ENCODE measurements at places on chromosomes 4 and X.

DNA sequence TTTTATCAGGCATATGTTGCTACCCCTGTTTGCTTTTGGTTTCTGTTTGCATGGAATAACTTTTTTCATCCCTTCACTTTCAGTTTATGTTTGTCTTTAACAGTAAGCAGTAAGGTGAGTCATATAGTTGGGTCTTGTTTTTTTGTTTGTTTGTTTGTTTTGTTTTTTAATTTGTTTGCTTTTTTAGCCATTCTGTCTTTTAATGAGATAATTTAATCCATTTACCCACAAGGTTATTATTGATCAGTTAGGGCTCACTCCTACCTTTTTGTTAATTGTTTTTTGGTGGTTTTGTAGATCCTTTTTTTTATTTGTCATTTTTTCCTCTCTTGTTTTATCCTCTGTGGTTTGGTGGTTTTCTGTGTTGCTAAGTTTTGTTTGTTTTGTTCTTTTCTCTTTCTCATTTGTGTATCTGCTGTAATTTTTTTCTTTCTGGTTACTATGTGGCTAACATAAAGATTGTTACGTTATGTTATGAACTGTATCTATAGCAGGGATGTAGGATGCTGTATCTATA is 379.5 kb upstream of the MAD2L1 start:
- DNase-seq = no peak

DNA sequence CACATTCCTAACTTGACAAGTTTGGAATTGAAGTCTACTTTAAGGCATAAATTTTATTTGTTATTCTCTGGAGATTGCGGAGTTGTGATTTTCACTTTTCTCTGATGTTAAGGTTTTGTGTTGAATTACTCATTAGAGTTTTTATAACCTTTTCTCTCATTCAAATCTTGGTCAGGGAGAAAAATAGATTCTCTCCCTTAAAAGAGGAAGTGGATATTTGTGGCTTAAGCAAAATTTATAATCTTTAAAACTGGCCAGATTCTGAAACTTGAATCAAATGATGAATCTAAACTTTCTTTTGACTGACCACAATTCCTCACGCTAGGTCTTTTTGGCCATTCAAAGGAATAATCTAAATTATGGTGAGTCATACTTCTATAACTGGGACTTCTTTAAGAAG is 361.4 kb downstream of the TEX13C start:
- no peak for DNase-seq

GRCh38 chrX:106467422-106467821 is 144.4 kb upstream of the RADX start:
- no peak for DNase-seq

- DNase-seq = no peak
Measured at GRCh38 chr4:157096439-157096838, 20.5 kb downstream of the GLRB start.

GRCh38 chr4:88754796-88755195 is 57.2 kb upstream of the NAP1L5 start:
- DNase-seq = no peak

All from T-helper 1 cell (primary cell).